ENCODE measurements at places on chromosomes 11 and 22.
A peak's percentile ranks its signal among the peaks of the same experiment; 100 is the strongest.

DNA sequence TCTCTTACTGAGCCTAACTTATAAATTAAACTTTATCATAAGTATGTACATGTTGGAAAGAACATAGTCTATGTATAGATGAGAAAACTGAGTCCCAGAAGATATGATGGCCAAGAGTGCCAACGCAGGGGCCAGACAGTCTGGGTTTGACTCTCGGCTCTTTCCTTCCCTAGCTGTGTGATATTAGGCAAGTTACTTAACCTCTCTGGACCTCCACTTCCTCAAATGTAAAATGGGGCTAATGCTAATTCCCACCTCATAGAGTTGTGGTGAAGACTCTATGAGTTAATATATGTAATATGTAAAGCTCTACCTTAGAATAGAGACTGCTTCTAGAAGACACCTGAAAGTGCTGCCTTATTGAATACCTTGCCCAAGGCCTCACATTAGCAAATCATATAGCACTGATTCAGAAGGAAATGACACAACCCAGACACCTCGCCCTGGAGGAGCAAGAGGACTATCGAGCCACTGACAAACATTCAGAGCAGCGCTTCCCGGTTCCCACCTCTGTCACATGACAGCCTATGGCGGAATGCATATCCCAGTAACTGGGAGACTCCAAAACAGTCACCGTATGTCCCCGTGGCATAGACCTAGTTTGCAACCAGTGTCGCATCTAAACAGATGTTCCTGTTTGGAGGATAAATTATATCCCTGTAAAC is 11.3 kb upstream of the CCDC86 start:
- DNase-seq = no peak

GRCh38 chr11:105838668-105839384 is 183.2 kb downstream of the MSANTD4 start:
- peak; percentile 13 for DNase-seq

DNA sequence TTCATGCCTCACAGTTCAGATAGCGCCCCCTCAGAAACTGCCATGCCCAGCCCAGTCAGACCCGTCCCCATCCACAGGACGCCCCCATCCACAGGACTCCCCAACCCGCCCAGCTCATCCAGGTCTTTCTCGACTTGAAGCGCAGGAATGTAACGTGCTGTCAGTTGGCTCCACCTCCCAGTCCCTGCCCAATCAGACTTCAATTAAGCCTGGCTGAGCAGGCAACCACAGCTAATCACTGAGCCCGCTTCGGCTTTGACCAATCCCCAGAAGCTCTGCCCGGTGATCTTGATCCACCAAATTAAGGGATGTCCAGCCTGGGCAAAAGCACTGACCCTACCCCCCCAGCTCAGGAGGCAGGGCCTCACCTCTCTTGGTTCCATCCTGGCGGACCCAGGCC is 10.5 kb upstream of the MFNG start:
- peak; percentile 75 for DNase-seq

GRCh38 chr11:60831143-60831500 is 10.8 kb upstream of the CCDC86 start:
- DNase-seq = peak; percentile 84

GRCh38 chr11:61189933-61190332 is 13.4 kb upstream of the PGA3 start:
- DNase-seq = no peak
